ENCODE measurements at places on chromosomes 4 and X.
A peak's percentile ranks its signal among the peaks of the same experiment; 100 is the strongest.

- no peak for DNase-seq
Measured at GRCh38 chrX:8755813-8756212, 23.9 kb upstream of the ANOS1 start.

GRCh38 chrX:78555401-78555980, 103.6 kb downstream of the RTL3 start:
- DNase-seq = no peak

GRCh38 chrX:42694260-42694815, 83.6 kb downstream of the PPP1R2C start:
- DNase-seq = no peak

GRCh38 chr4:139921429-139922184, 232.4 kb downstream of the MAML3 start:
- DNase-seq = no peak

- DNase-seq = no peak
Measured at GRCh38 chr4:22416403-22416802, 99.5 kb downstream of the ADGRA3 start.

DNA sequence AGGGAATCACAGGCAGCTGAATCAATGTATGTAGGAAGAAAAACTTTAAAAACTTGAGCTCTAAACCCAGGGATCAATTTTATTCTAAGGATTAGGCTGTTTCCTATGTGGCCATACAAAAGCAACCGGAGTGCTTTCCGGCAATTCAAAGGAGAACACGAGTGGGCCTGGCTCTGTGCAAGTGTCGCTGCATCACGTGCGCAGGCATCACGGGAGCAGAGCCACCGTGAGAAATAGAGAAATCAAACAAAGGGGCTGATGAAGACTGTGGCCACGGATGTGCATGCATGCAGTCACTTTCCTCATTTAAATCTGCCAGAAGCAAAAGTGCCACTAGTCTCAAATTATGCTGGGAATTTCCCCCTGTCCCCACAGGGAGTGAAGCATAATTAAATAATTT, 196.9 kb downstream of the NSUN7 start:
- no peak for DNase-seq

DNA sequence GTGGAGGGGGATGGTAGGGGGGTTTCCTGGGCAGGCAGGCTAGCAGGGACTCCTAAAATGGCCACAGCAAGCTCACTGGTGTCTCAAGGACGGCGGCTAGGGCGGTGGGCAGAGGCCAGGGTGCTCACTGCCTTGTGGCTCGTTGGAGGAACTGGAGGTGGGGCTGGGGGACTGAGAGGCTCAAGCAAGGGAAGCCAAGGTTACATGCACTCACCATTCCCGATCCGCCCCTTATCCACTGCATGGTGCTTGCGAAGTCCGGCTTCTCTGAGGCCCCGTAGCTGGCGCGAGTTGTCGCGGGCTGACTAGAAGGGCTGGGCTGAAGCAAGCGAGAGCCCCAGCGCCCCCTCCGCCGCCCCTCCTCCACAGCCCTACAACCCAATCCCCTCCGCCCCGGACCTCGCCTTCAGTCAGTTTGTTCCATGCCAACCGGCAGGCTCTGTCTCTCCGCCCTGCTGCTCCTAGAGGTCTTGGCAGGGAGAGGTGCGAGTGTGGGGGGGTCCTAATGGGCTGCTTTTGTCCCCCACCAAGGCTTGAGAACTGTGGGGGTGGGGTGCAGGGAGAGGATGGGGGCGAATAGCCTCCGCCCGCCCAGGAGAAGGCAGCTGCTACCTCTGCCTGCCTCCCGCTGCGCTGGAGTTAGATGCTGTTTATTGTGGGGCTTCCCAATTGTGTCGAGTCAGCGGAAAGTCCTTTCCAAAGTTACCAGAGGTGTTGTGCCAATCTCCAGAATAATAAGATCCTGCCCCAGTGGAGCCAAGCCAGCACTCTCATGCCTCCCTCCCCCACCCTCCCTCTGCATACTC, at the start of gene ARHGEF9:
Gene ARHGEF9 (minus strand): TSS at position 313 of the 806 bp plus-strand sequence. CDS start 69 bp downstream, at position 244.
- DNase-seq = no peak

DNA sequence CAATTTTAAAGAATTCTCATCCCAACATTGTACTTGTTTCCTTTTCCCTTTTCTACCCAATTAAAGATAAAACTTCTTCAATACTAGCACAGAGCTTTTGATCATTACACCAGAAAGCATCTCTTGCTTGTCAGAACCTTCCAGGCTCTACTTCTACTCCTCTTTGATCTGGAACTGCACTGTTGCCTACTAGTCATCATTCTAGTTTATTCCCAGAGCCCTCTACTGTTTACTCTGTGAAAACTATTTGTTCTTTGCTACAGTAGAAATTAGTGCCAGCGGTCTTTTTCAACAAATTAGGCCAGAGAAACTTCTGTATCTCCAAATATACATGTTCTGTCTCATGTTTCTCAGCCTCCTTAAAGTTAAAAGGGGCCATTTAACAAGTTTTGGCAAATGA, 46.8 kb upstream of the TMPRSS11F start:
- no peak for DNase-seq

GRCh38 chrX:78063687-78064086, 40.4 kb upstream of the PGK1 start:
- no peak for DNase-seq

DNA sequence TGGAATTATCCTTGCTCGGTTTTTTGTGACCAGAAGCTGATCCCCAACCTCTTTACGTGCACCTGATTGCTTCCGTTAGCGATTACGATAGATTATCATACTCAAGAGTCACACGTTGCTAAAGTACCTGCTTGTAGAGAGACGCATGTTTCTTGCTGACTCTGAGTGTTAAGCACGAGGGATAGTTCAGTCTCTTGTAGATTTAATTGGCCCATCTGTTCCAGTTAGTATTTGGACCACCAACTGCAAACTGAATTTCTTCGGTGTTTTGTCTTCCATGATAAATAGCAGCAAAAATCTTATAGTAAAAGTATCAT, 516 bp upstream of the COX18 start:
- no peak for DNase-seq

GRCh38 chr4:144985014-144985413, 113.0 kb downstream of the ANAPC10 start:
- no peak for DNase-seq

- DNase-seq = no peak
Measured at GRCh38 chr4:35757836-35758235, 486.5 kb downstream of the ARAP2 start.

GRCh38 chr4:14043203-14043602, 415.7 kb upstream of the BOD1L1 start:
- no peak for DNase-seq

DNA sequence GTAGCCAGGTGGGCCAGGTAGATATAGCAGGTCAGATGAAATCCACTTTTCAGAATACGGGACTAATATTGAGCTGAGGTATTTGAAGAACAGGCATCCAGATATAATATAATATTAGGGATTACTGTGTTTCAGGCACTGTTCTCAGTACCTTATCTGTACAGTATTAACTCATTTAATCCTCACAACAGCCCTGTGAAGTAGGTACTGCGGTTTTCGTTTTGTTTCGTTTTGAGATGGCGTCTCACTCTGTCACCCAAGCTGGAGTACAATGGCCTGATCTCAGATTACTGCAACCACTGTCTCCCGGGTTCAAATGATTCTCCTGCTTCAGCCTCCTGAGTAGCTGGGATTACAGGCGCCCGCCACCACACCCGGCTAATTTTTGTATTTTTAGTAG, 129.6 kb downstream of the IL1RAPL2 start:
- DNase-seq = no peak

DNA sequence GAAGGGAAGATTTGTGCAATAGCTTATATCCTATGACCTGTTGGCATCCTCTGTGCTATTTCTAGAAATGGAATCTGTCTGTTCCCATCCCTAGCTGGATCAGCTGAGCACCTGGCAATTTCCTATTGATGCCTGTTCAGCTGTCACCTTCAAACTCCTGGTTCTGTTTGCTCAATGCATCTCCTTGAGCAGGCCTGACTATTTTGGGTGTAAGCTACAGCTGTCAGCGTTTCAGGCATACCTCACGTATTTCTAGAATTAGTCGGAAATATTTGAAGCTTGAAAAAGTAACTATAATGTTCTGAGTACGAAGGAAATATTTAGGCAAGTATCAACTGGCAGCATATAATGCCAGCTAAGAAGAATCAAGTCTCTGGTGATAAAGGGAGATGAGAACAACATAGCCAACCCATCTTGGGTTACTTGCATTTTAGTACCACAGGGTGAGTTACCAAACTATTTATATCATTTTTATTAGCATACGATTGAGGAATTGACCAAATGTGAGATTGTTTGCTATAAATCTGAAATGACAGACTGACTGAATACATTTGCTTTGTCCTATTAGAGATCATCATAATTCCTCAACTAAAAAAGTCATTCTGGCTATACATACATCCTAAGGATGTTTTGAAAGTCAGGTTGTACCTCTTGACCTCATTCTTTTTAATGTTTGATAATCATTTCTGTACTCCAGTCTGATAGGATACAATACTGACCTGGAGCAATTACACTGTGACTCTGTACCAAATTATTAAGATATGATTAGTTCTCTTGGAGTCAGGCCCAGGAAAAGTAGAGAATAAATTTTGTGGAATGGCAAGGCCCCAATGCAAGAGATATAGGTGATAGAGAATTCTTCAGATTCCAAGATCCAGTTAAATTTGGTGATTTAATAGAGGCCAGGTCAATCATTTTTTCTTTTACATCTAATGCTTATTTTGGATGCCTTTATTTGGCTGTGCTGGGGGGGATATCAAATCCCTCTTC, 36.4 kb upstream of the PLAC1 start:
- no peak for DNase-seq

DNA sequence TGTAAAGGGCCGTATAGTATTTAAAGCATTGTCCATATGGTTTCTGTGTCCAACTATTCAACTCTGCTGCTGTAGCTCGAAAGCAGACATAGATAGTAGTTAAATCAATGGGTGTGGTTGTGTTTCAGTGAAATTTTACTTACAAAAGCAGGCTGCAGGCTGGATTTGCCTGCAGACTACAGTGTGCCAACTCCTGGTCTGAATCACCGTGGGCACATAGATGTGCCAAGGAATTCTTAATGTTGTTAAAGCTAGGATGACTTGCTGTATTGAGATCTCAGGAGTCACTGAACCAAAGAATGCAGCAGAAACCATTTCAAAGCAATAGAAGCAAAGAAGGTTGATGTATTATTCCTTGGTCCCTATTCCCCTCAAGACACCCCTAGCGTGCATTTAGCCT, 379.0 kb downstream of the STIM2 start:
- DNase-seq = peak; percentile 23

DNA sequence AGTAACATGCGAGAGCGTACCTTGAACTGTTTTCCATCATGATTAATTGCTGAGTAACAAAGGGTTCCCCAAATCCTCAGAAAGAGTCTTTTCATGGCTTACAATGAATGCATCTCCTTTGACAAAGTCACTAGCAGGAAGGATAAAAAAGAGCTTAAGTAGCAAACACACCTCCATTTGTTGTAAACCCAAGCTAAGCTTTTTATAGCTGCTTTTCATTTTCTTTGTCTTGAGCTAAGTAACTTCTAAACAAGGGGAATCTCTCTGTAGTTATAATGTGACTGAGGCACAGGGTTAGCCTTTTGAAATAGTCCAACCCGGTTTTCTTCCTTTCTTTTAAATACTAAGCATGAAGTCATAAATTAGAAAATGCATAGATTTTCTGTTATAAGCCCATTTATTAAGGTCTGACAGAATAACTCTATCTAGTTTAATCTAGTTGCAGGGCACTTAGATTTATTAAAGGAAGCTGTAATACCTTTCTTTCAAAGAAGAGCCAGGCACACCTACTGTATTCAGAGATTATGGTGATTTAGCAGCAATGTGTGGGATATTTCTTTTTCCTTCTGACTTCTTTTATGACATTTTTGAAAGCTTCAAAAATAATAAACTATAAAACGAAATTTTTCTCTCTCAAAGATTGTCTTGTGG, 226.9 kb upstream of the SMIM31 start:
- DNase-seq = no peak

GRCh38 chrX:123217077-123217476, 33.0 kb downstream of the GRIA3 start:
- peak; percentile 4 for DNase-seq

GRCh38 chr4:143531788-143532491, 18.4 kb downstream of the SMARCA5 start:
- DNase-seq = no peak

- DNase-seq = no peak
Measured at GRCh38 chrX:99184153-99184552, 1225.9 kb downstream of the PCDH19 start.

DNA sequence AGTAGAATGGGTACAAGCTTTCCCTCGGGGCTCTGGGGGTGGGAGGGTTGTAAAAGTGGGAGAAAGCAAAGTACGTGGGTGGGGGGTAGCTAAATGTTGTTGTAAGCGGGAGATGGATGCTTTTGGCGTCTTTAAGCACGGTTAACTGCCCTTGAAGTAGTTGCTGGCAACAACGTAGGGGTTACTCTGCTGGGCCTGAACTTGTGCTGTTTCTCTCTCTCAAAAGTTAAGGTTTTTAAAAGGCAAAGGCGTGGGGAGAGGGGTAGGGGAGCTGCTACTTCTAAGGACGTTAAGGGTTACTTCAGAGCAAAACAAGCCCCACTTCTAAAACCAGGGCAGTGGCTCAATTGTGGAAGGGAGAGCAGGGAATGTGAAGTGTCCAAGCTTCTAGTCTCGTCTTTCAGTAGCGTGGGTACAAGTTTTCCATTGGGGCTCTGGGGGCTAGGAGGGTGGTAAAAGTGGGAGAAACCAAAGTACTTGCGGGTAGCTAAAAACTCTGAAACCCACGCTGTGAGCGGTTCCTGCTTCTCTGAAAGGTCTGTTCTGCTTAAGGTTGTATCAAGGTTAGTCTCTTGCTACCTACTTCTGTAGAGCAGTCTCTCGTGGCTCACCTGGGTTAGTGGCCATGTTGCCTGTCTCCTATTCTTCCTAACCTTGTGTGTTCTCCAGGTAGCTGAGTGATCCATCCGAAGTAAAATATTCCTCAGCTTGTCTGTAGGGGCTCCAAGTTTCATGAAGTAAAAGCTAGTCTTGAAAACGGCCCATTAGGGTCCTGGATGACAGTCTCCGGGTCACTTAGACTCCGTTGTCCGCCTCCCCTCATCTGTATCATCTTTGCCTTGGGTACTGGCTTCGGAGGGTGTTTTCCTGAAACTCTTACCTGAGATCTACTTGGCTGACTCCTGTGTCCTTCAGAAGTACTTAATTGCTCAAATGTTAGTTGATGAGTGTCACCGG, 1.7 kb upstream of the WDR1 start:
- DNase-seq = no peak

GRCh38 chr4:170281027-170281426, 191.3 kb upstream of the AADAT start:
- DNase-seq = no peak

- peak; percentile 31 for DNase-seq
Measured at GRCh38 chr4:6917461-6918271, 8.0 kb downstream of the TBC1D14 start.

GRCh38 chrX:106933538-106933961, 13.3 kb downstream of the CLDN2 start:
- no peak for DNase-seq

- no peak for DNase-seq
Measured at GRCh38 chrX:65755786-65756185, 88.3 kb downstream of the MSN start.

- DNase-seq = no peak
Measured at GRCh38 chr4:147516133-147516532, 35.2 kb downstream of the EDNRA start.

GRCh38 chrX:153614818-153615217, 15.9 kb upstream of the CCNQ start:
- no peak for DNase-seq

- DNase-seq = no peak
Measured at GRCh38 chr4:38860788-38861424, 4.3 kb upstream of the TLR6 start.
